CD8-positive, alpha-beta memory T cell (primary cell): ENCODE measurements at places on chromosomes 13 and 19.

DNA sequence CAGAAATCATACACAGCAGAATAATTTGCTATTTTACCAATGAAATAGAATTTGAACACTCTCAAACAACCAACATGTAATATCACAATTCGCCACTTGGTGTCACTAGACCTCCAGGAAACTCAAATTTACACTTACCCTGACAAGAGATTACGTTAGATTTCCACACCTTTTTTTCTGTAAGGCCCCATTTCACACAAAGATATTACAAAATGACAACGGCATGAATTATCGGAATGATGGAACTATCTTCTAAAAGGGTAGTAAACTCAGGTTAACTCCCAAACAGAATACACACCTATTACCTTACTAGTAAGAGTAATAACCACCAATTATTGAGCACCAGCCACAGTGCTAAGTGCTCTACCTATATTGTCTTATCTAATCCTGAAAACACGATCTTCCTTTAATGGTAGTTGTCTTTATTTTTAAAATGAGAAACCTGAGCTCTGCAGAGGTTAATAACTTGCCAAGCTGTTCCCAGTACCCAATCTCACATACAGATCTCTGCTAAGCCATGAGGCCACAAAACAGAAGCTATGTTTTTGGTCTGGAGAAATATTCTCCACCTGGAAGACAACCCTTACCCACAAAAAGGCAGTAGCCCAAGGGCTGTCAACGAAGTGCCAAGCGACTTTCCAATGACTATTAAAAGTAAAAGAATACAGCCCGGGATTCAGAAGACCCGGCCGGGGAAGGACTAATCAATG lies 152.4 kb downstream of the DCLK1 start:
- DNase-seq = no peak

DNA sequence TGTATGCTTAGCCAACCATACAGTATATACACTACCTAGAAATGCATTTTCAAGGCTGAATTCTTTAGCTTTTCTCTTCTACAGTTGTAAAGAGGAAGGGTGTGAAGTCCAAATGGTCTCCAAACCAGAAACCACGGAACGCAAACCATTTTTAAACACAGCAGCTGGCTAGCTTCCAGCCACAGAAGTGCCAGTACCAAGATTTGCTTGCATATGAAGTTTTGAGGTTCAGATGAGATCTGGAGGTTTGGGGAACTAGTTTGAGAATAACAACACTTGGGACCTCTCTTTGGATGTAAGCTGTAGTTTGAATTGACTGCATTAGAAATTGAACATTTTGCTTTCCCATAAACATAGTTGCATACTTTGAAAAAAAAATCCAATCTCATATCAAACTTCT lies 1243.5 kb downstream of the EFNB2 start:
- no peak for DNase-seq

GRCh38 chr13:106276876-106277275 lies 258.6 kb downstream of the EFNB2 start:
- no peak for DNase-seq

DNA sequence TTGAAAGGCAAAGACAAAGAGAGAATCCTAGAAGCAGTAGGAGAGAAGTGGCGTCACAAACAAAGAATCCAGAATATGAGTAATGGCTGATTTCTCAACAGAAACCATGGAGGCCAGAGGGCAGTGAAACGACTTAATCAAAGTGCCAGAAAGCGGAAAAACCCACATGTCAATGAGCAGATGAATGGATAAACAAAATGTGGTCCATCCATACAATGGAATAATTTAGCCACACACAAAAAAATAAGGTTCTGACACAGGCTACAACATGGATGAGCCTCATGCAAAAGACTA lies 52.2 kb upstream of the RANBP3 start:
- no peak for DNase-seq

DNA sequence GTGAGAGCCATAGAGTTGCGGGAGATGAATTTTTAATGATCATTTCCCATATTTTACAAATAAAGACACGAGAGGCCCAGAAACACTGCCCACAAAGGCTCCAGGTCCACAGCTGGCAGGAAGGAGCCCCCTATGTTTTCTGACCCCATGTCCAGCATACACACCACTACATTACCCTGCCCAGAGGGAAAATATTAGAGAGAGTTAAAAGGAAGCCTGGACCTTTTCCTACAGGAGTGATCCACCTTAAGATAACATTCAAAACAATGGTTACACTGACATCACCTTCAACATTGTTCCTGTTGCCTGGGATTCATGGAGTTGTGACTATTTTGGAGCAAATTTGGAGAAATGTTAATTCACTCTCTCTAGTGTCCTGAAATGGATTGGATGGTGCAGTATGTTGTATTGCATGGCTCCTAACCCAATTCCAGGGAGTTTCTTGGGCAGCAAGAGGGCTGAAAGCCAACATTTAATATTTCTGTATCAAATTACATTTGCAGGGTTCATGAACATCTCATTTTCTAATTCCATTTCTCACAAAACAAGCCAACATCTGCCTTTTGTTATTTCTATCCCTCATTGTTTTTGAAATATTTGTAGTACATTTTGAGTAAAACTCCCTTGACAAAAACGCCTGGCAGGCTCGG lies 172.5 kb downstream of the DLEU7 start:
- DNase-seq = no peak

- no peak for DNase-seq
Observed at GRCh38 chr19:35816846-35817245, 4.2 kb upstream of the PRODH2 start.

- DNase-seq = no peak
Observed at GRCh38 chr19:58007285-58007684, 4.7 kb upstream of the ZNF606 start.

GRCh38 chr13:93244918-93245280 lies 18.3 kb downstream of the GPC6 start:
- DNase-seq = no peak

DNA sequence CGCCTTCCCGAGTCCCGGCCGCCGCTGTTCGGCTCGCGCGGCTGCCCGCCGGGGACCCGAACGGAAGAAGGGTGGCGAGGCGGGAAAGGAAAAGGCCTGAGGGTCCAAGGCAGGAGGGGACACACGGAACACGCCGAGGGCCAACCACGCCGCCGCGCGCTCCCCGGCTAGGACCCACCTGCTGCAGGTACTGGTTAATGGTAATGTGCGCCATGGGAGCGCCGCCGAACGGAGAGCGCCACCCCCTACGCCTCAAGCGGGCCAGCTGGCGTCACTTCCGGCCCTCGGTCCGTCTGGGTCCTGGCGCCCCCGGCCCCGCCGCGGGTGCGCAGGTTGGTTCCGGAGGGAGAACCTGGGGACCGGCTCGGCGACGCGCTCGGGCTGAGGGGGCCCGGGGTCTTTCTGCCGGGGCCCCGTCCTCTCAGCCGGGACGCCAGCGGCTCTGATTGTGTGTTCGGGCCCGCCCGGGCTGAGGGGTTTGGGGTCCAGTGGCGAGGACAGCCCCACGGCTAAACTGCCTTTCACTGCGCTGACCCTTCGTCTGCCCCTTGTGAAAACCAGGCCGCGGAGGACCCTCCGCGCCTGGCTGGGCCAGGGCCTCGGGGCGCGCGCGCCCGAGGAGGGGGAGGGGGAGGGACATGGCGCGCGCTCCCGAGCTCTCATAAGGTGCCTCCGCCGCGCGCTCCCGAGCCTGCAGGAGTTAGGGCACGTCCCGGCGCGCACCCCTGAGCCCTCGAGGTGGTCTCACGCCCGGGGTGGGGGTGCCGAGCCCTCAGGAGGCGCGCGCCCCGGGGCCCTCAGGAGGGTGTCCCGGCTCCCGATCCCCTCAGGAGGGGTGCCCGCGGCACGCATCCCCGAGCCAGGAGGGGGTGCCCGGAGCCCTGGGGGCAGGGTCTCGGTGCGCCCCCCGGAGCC lies at the start of gene PCID2:
Gene PCID2 (minus strand): TSS at position 249 of the 915 bp plus-strand sequence. CDS start 35 bp downstream, at position 214.
- DNase-seq = peak; percentile 92

GRCh38 chr19:10158485-10158884 lies 36.3 kb downstream of the DNMT1 start:
- no peak for DNase-seq

DNA sequence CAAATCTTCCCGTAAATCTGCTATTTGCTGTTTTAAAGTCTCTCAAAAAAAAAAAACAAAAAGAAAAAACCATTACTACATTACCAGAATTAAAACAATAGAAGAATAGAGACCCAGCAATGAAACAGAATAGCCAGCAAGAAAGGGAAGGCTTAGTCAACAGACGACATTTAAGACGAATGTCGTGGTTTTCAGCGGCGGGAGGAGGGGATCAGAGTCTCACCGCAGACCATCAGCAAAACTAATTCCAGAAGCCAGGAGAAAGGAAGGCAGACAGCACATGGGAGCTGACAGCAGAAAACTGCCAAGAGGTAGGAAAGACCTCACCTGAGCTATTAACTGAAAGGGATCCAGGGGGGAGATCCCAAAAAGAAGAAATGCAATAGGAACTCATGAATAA lies 128.9 kb downstream of the RNF17 start:
- no peak for DNase-seq

- no peak for DNase-seq
Observed at GRCh38 chr13:30415430-30416030, 6.8 kb upstream of the UBE2L5 start.

- DNase-seq = peak; percentile 74
Observed at GRCh38 chr19:2636897-2637683, 65.4 kb downstream of the GNG7 start.

GRCh38 chr13:97338571-97338970 lies 95.4 kb upstream of the RAP2A start:
- no peak for DNase-seq

GRCh38 chr19:46954502-46954992 lies 65.1 kb upstream of the NPAS1 start:
- no peak for DNase-seq

- peak; percentile 63 for DNase-seq
Observed at GRCh38 chr19:37506387-37507166, at the start of gene ZNF793. Gene ZNF793 (plus strand): TSS chr19:37506939. CDS start chr19:37523440, 16,501 bp downstream.

GRCh38 chr19:13057147-13057572 lies 45.5 kb downstream of the LYL1 start:
- no peak for DNase-seq

DNA sequence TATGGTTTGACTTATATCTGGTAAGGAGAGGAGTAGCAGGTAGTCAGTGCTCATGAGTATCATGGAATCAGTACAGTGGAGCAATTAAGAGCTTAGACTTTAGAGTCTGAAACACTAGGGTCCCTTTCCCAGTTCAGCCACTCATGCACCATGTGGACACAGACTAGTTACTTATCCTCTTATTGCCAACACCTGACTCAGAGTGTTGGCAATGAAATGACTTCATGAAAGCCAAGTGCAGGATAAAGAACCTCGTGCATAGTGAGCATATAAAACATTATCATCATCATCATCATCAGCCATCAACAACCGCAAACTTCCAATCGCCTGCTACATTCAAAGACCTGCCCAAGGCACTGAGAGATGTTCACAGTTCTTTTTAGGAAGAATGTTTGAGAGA lies 164.2 kb downstream of the FOXO1 start:
- no peak for DNase-seq

DNA sequence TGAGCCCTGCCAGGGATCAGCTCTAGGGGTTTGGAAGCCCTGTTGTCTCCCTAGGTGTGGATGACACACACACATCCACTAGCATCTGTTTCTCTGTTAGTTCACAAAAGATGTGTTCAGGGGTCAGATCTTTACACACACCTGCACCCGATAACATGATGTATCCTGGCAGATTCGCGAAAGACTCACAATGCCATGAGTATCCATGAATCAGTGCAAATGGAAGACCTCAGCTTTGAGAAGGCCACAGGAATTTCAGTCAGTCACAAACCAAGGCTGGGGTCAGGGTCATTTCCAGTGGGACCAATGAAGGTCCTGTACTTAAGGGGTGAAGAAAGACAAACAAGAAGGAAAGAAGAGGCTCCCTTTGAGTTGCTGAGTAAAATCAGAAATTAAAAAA lies 898.2 kb downstream of the UQCRFS1 start:
- DNase-seq = no peak

DNA sequence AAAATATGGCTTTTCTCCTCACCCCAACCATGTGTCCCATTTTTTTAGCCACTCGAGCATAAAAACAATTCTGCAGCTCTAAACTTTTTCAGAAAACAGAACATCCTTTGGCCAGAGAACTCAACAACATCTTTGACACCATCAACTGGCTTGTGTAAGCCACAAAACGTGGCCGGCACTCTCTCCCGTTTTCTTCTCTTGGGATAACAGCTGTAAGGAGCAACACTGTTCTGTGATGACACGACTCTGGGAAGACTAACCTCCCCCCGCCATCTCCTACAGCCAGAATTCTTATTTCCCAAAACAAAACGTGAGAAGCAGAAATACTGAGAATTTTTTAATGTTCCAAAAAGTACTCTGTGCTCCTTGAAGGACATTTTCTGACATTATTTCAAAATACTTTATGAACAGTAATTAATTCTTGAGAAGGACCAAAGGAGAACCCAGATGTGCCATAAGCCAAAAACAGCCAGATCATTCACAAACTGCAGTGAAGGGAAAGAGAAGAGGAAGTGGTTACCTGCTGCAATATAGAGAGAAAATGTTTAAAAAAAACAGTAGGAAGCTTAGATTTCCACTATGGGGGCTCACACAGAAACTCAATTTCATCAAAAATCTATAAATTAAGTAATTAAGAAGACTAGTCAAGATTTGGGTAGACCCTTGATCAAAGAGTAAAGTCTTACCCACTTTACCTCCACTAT lies 25.8 kb downstream of the COL4A1 start:
- DNase-seq = no peak

- no peak for DNase-seq
Observed at GRCh38 chr19:21133633-21134032, 8.2 kb upstream of the ZNF431 start.

DNA sequence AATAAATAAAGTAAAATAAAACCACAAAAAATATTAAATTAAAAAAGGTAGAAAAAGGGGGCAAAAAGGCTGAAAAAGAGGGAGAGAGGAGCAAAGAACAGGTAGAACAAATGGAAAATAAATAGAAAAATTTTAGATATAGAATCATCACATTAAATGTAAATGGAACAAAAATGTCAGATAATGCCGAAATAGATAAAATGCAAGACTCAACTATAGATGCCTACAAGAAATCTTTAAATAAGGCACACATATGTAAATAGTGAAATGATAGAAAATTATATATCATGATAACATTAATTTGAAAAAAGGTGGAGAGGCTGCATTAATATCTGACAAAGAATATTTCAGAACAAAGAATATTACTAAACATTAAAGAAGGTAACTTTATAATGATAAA lies 477.1 kb upstream of the SPRY2 start:
- no peak for DNase-seq

- no peak for DNase-seq
Observed at GRCh38 chr19:44782729-44783128, 5.0 kb downstream of the CBLC start.

GRCh38 chr13:41365631-41366030 lies 54.6 kb downstream of the NAA16 start:
- no peak for DNase-seq
